LoVo (cell line): ENCODE measurements at places on chromosomes 1 and 21.

DNA sequence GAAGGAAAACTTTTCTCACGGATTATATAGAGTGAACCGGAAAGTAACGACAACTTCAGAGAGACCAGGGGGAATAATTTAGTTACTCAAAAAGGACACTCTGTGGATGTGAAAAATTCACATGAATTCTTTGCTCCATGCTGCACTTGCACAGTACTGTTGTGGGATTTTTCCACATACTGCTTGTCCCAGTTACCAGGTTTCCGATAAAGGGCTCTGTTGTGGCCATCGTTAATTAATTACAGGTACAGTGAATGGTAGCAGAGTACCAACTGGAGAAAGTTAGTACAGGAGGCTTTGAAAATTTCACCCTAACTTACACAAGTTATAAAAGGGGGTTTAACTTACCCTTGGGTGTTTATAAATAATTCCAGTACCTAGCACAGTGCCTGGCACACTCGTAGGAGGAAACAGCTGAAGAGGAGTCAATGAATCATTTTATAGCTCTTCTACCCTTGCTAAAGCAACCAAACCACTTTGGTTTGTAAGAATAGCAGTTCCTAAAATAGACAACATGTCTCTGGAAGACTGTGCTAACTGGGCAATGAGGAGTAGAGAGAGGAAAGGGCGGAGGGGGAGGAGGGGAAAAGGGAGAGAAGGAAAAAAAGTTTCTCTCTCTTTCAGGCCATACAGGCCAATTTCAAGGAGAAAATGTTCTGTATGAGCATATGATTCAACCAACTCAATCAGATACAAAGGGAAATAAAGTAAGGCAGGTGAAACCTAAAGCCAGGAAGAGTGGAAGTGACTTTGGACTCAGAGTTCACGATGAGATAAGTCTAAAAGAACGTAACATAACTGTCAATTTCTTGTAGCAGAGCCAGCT lies 98.3 kb upstream of the MAGI3 start:
- no peak for DNase-seq

- no peak for DNase-seq
Measured at GRCh38 chr1:86646256-86646655, 58.1 kb upstream of the SH3GLB1 start.

GRCh38 chr1:160078512-160079195 lies 2.7 kb upstream of the KCNJ9 start:
- DNase-seq = peak; percentile 17

GRCh38 chr1:41598325-41598724 lies 113.8 kb upstream of the EDN2 start:
- no peak for DNase-seq

GRCh38 chr1:5720936-5721335 lies 271.3 kb downstream of the NPHP4 start:
- DNase-seq = no peak
